ENCODE measurements at places on chromosomes 3 and 15. TPM values are rescaled to one million over a fixed set of nuclear protein-coding genes. Genes with fewer than 3 reads are reported as not detected.

The MB21D2 gene
- total RNA-seq = 2.4 TPM

The ABI3BP gene
- 6.0 TPM for total RNA-seq

The SI gene
- not detected for total RNA-seq

The RHOV gene
- total RNA-seq = under 0.01 TPM

The CEP19 gene
- 10.6 TPM for total RNA-seq

The GPR27 gene
- total RNA-seq = not detected

The CRABP1 gene
- not detected for total RNA-seq

The RNF168 gene
- total RNA-seq = 18.4 TPM
